Stimulated activated CD4-positive, alpha-beta T cell treated with anti-CD3 and anti-CD28 coated beads, Interleukin-1b, Interleukin-23, amount 100 ng/mL, for 48 hours (primary cell): ENCODE measurements at places on chromosomes 13 and 19.
A peak's percentile ranks its signal among the peaks of the same experiment; 100 is the strongest.

DNA sequence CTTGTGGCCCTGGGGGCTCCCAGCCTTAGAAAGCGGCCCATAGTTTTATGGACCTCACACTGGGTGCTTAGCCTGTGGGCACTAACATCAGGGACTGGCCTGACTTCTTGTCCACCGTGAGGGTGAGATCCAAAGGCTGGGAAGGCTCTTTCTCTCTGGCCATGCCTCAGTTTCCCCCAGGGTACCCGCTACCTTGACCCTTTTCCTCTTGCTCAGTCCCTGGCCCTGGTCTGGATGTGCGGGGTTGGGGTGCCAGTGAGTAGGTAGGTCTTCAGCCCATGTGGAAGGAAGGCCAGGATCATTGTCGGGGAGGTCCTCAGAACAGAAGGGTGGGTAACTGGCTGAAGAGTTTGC is 1.6 kb upstream of the TMEM161A start:
- DNase-seq = no peak

DNA sequence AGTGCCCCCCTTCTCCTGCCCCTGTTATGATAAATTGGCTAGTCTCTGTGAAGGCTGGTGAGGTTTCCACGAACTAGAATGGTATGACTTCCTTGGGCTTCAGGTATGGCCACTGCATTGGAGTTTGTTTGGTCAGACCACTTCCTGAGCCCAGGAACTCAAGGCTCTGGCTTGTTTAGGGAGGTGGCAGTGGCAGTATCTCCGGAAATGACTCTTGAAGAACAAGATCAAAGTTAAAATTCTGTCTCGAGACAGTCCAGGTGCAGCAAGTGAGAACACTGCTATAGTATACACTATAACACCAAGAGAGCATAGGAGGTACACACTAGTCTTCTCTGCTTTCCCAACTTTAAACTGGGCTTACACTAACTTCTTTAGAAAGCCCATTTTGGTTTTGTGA is 309.1 kb downstream of the KLF12 start:
- DNase-seq = no peak

- DNase-seq = no peak
Measured at GRCh38 chr13:31485183-31485582, 254.1 kb upstream of the RXFP2 start.

GRCh38 chr13:103694471-103694870 is 628.3 kb upstream of the SLC10A2 start:
- DNase-seq = no peak

- no peak for DNase-seq
Measured at GRCh38 chr13:26459276-26460131, 98.0 kb upstream of the WASF3 start.

DNA sequence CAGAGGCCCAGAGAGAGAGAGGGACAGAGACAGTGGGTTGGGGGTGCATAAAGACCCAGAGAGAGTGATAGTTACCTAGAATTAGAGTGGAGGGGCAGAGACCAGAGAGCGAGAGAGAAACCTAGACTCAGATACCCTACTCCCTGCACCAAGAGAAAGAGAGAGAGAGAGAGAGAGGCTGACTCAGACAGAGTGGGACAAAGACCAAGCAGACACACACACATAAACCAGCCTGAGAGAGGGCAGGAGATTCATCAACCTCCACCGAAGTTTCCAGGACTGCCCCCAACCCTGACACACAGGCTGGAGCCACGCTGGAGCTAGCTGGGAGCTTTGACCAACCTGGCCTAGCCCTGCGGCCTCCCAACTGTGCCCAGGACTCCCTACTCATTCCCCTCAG is 12.9 kb downstream of the SYT3 start:
- DNase-seq = no peak

DNA sequence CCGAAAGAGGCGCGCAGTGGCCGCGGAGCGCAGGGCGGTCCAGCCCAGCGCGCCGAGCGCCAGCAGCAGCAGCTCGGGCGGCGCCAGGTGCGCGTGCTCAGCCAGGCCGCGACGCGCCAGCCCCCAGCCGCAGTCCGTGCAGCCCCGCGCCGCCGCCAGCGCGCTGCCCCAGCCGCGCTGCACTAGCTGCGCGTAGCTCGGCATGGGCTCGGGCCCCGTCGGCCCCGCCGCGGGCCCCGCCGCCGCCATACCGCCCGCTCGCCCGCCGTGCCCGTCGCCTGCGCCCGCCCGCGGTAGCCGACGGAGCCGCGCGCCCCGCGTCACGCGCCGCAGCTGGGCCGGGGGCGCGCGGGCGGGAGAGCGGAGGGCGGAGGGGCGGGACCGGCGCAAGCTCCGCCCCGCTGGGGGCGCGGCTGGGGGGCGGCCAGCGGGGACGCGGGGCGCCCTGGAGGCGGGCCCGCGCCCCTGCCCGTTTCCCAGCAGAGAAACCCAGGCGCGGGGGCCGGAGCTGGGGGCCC is at the start of gene CERS1:
Gene CERS1 (minus strand): TSS at position 335 of the 518 bp plus-strand sequence. CDS start 86 bp downstream, at position 249.
- DNase-seq = no peak

DNA sequence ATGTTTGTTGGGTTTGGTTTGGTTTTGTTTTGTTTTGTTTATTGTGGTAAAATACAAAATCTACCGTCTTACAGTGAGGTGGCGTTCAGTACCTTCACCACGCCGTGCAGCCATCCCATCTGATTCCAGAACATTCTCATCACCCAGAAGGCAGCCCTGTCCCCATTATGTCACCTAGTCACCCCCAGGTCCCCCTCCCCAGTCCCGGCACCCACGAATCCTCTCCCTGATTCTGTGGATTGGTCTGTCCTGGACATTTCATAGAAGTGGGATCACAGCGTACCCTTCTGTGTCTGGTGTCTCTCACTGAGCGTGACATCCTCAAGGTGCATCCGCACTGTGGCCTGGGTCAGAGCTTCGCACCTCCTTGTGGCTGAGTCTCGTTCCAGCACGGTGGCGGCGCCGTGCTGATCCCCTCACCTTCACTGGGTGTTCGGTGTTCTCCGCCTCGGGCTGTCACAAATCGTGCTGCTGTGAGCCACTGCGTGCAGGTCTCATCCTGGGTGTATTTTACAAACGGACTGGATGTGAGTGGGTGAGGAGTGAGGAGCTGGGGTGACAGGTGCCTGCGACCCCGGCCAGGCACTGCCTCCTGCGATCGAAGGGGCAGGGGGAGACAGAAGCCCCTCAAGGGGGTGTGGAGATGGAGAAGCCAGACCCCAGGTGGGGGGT is 580 bp upstream of the TEKTIP1 start:
- no peak for DNase-seq

DNA sequence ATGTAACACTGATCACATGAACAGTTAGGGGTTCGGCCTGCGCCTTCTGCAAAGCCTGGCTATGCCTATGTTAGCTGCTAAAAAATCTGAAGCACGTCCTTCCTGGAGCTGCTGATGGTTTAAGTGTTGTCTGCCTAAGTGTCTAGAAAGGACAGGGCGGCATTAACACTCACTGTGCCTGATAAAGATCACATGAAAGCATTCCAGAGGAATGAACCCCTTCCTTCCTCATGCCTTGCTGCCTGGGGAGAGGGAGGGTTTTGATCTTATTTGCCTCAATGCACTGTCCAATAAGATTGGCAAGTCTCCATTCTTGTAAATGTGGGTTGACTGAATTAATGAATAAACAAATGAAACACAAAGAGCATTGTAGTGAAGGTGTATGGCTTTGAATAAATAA is 5.2 kb downstream of the DOCK9 start:
- no peak for DNase-seq

- no peak for DNase-seq
Measured at GRCh38 chr19:11225172-11225571, 14.2 kb upstream of the ANGPTL8 start.

DNA sequence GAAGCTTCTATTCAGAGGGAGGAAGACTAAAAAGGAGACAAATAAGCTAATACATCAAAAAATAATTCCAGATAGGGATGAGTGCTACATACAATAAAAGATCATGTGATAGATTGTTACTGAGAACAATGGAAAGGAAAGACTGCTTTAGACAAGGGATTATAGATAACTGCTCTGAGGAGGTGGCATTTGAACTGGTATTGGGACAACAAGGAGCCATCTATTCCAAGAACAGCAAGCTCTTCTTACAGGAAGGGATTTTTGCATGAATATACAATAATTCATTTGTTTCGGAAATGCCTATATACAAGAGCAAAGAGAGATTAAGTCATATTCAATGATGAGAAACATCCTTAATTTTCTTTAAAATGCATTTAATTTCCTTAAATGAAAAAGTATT is 540.5 kb upstream of the KLF12 start:
- no peak for DNase-seq

GRCh38 chr13:76439546-76439945 is 446.7 kb downstream of the KCTD12 start:
- no peak for DNase-seq

GRCh38 chr13:59468396-59468795 is 695.3 kb downstream of the DIAPH3 start:
- no peak for DNase-seq

DNA sequence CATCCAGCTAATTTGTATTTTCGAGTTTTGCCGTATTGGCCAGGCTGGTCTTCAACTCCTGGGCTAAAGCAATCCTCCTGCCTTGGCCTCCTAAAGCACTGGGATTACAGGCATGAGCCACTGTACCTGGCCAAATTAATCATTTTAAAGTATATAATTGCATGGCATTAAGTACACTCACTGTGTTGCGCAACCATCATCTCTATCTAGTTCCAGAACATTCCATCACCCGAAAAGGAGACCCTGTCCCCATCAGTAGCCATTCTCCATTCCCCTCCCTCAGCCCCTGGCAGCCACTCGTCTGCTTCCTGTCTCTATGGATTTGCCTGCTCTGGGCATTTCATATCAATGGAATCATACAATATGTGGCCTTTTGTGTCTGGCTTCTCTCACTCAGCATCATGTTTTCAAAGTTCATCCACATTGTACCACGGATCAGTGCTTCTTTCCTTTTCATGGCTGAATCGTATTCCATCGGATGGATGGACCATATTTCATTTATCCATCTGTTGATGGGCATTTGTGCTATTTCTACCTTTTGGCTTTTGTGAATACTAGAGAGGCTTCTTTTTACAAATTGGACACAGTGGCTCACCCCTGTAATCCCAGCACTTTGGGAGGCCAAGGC is 13.1 kb downstream of the PGPEP1 start:
- DNase-seq = no peak

DNA sequence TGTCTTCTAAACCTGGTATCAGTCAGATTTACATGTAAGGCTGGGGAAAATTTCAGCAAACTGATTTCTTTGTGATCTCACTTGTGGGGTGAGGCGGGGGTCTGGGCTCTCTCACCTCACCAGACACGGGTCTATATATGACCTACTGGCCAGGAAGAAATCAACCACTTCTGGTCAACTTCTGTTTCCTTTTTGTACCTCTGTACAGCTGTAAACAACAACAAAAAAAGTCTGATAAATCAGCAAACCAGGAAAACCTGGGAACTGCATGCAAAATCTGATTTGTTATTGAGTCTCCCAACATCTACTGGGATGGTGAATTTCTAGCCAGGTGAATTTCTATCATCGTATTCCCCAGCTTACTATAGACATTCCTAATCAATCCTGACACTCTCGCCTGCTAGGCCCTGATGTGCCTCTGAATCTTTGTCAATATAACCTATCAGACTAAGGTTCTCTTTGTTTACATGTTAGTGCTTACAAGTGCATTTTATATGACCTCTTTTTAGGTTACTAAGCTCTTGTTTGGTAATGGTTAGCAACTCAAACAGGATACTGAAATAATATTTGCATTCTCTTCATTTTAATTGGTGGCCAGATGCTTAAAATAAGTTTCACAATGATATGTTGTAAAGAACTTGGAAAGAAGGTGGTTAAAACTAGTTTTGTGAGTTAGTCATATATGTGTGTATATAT is 77.7 kb downstream of the LRRC63 start:
- DNase-seq = no peak

GRCh38 chr19:3137119-3137518 is 1.3 kb downstream of the GNA15 start:
- no peak for DNase-seq

DNA sequence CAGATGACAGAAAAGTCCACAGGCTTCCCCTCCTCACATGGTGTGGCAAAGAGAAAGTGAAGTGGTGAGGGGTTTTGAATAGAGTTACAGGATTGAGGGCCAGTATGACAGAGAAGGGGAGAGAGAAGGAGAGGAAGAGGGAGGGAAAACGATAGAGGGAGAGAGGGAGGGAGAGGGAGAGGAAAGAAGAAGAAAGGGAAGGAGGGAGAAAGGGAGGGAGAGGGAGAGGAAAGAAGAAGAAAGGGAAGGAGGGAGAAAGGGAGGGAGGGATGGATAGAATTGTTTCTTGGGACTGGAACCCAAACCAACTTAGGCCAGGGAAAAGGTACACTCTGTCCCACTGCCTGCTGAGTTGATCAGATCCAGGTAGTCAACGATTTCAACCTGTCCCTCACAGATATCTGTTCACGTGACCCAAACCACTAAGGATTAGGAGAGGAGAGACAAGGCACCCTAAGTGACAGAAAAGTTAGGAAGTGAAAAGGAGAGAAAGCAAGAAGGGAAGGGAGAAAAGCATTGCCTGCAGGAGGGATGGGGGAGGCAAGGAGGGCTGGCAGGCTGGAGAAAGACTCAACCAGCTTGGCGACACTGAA is 8.1 kb upstream of the IGFL3 start:
- DNase-seq = no peak

DNA sequence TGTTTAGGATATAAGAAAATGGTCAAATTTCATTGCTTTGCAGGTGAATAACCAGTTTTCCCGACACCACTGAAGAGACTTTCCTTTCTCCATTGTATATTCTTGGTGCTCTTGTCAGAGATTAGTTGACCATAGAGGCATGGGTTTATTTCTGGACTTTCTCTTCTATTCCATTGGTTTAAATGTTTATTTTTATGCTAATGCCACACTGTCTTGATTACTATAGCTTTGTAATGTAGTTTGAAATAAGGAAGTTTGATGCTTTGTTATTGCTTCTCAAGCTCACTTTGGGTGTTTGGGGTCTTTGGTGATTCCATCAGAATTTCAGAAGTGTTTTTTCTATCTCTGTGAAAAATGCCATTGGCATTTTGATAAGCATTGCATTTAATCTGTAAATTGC is 190.0 kb upstream of the SPRY2 start:
- DNase-seq = no peak

DNA sequence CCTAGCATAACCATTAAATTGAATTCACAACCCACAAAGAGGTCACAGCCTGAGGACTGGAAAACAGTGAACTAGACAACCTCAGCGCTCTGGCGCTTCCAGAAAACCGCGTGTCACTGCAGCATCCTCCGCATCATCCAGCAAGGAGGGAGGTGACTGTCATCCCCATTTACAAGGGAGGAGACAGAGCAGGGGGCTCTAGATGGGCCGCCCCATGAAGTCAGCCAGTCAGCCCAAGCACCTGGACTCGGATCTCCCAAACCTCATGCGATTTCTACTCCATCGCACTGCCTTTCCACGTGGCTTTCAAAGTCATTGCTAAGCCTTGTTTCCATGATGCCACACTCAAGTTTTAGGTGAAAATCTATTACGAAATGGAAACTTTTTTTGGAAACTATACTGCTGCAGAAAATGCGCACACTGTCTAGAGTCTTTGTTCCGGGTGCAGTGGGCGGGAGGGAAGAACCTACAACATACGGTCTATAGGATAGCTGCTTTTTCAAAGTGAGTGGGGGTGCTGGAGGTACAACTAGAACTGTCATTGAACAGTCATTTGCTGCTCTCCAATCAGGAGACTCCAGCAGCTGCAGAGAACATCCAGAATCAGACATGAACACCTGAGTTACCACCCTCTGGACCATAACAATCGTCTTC is 2.8 kb downstream of the AP3D1 start:
- peak; percentile 63 for DNase-seq

GRCh38 chr13:59236944-59237343 is 926.8 kb downstream of the DIAPH3 start:
- DNase-seq = no peak

- peak; percentile 78 for DNase-seq
Measured at GRCh38 chr19:4233282-4233853, 4.0 kb downstream of the EBI3 start.

- no peak for DNase-seq
Measured at GRCh38 chr13:45231722-45232121, 30.9 kb upstream of the KCTD4 start.

GRCh38 chr13:47480121-47480520 is 521.0 kb downstream of the SUCLA2 start:
- no peak for DNase-seq
